ENCODE measurements at places on chromosomes 2 and 18. TPM values are rescaled to one million over a fixed set of nuclear protein-coding genes. Genes with fewer than 3 reads are reported as not detected.

DNA sequence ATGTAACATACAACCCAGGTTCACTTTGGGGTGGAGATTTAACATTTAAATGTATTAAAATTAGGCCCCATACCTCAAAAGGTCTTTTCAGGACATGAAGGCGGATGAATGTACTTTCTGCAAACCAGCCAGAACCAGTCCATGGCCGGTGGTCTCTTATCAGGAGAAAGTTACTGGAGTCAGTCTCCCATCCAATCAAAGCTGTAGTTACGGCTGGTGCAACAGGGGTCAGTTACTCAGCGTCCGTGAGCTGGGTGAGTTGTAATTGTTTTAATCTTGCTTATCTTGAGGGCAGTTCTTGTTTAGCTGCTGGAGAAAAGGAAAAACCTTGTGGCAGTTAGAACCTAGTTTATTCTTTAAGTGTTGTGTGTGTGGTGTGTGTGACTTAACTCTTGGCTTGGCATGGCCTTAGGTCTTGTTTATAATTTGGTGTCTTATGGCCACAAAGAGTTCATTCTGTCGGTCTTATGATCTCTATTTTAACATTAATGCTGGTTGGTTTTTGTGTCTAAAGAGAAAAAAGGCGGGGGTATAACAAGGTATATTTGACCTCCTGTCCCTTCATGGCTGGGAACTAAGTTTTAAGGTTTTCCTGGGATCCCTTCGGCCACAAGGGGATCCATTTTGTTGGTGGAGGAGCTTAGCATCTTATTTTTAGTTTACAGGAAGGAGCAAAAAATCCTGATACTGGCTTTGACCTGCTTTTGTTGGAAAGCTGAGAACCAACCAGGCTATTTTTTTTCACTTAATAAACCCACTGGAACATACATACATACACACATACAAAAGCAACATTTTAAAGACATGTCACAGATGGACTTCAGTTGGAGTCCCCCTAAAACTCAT, 143.5 kb upstream of the NCK2 start:
- no peak for DNase-seq

DNA sequence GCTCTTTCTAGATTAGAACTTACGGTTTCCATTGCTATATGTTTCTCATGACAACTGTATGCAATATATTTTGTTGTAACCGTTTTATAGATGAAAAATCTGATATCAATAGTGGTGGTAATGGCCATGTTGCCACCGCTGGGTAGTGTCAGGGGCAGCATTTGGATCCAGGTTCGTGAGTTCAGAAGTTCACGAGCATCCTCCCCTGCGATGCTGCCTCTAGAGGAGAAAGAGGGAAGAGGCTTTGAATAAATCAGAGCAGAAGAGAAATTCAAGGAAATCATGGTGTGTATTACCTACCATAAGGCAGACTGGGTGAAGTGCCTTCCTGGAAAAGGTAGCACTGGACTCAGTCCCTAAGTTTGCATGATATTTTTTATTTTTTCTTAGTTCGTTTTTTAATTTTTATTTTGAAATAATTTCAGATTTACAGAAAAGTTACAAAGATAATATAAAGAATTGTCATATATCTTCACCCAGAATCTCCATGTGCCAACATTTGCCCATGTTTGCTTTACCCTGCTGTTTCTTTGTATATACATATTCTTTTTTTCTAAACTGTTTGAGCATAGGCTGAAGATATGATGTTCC, 3.3 kb upstream of the ZBTB7C start:
- peak; percentile 44 for DNase-seq

DNA sequence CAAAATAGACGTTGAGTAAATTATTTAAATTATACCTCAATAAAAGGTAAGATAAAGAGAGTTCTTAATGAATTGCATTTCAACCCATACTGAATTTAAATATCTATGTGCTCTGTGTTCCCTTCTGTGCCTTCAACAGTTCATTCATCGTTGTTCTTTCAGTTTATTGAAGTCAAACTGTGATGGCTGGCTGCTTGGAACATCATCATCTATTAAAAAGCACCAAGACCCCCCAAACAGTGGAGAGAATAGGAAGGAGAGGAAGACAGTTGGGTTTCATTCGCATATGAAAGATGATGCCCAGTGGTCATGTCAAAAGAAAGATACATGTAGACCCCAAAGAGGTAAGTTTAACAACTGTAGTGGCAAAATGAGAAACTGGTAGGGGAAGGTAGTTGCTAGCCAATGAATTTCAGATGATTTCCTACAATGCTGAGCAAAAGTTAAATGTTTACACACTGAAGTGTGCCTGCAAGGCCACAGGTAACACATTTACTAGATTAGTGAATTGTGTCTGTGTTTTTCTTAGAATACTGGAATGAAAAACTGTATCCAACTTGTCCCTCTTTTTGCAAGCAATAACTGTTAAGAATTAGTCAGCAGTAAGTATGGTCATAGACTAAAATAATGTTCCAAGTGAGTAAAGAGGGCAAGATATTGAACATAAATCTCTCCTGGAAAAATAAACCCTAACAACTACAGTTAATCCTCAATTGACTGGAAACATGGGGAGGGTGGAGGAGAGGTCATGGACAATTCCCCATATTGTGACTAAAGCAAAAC, 331.3 kb downstream of the KIAA1328 start:
- DNase-seq: no peak

DNA sequence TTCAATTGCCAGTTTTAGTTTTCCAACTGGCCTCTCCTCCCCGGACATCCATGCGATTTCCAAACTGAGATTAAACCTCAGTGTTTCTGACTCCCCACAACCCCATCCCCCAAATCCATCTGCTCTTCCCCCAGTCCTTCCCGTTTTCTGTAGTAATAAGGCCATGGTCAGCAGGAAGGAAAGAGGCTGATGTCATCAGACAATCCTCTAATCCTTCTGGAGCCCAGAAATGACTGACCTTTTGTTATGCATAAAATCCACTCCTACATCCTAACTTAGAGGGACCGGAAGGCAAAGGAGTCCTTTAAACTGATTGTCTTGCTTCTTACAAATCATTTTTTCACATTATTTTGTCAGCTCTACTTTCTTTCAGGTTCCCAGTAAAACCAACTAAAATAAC, 155.8 kb downstream of the INO80D start:
- no peak for DNase-seq

DNA sequence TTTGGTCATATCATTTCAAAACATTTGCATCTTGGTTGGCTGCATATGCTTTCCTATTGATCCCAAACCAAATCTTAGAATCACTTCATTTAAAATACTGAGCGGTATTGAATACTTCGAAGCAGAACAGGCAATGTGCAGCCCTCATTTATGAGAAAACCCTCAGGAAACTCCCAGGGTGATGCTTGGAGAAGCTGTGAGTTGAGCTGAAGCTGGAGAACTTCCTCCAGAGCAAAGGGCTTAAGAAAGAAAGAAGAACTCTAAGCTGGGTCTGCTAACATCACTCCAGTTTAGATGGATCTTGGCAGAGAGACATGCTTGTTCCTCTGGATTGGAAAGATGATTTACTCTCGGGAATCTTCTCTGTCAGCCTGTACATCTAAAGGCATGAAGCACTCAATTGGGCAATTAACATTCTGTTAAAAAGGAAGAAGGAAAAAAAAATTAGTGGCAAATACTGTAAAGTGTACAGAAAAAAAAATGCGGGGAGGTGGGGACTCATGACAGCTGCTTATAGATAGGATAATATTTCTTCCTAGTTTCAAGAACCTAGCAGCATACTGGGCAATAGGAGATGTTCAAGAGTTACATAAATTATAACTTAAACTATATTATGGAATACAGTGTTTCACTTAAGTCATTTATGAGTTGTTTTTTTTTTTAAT, 49.5 kb downstream of the ATIC start:
- DNase-seq: no peak

Gene FHL2
- 18.5 TPM for total RNA-seq

All from endothelial cell (in vitro differentiated cells).